Thymus (tissue), 14 donors: ENCODE measurements at places on chromosomes 12 and 14. TPM values are rescaled to one million over a fixed set of nuclear protein-coding genes. Genes with fewer than 3 reads are reported as not detected.

CLEC4D gene
- 0.33 TPM for total RNA-seq

- DNase-seq = no peak
- H3K27ac ChIP-seq = no peak overlapping the region
- H3K36me3 ChIP-seq = no peaks in the 10 kb centered on the region
- no peak overlapping the region for H3K4me3 ChIP-seq
- no peaks in the 10 kb centered on the region for H3K27me3 ChIP-seq
These were observed 136.8 kb downstream of the TPH2 start for GRCh38 chr12:72075401-72075800.

HPD gene
- 0.19 TPM for total RNA-seq

STAC3 gene
- total RNA-seq = 2.1 TPM

DNA sequence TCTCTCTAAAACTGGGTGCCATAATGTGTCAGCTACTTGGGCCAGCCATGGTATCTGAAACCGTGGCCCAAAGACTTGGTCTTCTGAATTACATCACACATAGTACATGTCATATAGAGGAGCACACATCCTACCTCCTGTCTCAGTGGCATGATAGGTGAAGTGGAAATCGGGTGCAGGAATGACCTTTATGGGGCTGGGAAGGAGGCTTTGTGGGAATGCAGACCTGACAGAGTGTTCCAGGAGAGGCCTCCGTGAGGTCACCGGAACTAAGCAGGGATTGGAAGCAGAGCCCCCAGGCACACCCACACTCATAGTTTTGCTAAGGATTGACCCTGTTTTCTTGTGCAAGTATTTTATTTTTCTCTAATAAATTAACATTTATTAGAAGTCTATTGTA is 82.6 kb downstream of the NTF3 start:
- no peak overlapping the region for H3K27ac ChIP-seq
- H3K36me3 ChIP-seq = no peaks in the 10 kb centered on the region
- no peak for DNase-seq
- H3K4me3 ChIP-seq = no peak overlapping the region

- H3K36me3 ChIP-seq = no peaks in the 10 kb centered on the region
- no peak overlapping the region for H3K4me3 ChIP-seq
- DNase-seq = no peak
- no peaks in the 10 kb centered on the region for H3K4me1 ChIP-seq
- no peaks in the 10 kb centered on the region for H3K27me3 ChIP-seq
These were observed 498.9 kb downstream of the DIO2 start for GRCh38 chr14:79712302-79712950.
